ENCODE measurements at places on chromosomes 1 and 21. TPM values are rescaled to one million over a fixed set of nuclear protein-coding genes. Genes with fewer than 3 reads are reported as not detected.

Gene CD247
- not detected for total RNA-seq

DNA sequence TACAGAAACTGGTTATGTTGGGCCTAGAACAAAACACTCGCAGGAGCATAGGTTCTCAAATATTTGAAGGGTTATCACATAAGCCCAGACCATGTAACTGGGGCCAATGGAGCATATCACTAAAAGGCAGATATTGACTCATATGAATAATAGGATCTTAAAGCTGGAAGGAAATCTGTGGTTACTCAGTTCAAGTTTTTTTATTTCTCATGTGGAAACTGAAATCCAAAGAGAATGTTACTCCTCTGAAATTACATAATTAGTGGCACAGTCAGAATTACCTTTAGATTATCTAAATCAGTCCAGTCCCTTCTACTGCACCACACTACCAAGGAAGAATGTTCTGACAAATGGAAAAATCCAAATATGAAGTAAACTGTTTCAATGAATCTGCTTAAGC, 12.0 kb downstream of the SLAMF8 start:
- H3K4me3 ChIP-seq = no peak overlapping the region
- H3K27ac ChIP-seq = no peak overlapping the region
- H3K36me3 ChIP-seq = no peaks in the 10 kb centered on the region
- no peaks in the 10 kb centered on the region for H3K27me3 ChIP-seq
- DNase-seq = no peak

DNA sequence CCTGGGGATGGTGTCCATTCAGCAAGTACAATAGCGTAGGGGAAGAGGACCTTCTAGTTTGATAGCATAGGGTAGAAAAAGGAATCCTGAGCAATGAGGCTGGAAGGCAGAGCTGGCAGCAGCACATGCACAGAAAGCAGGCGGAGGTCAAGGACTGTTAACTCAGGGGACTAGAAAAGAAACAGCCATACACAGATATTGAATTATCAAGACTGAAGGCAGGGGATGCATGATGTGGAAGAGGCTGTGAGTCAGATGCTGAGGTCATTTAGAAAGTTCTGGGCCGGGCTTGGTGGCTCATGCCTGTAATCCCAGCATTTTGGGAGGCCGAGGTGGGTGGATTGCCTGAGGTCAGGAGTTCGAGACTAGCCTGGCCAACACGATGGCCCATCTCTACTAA, 65.6 kb downstream of the OPTC start:
- H3K27me3 ChIP-seq = no peaks in the 10 kb centered on the region
- no peaks in the 10 kb centered on the region for H3K36me3 ChIP-seq
- no peak for DNase-seq
- H3K4me1 ChIP-seq = peaks cover 56% of the 10 kb centered on the region
- peak overlapping the region; percentile 97 for H3K27ac ChIP-seq

Gene NPR1
- 0.16 TPM for total RNA-seq

GRCh38 chr1:61081686-61082310, 563 bp upstream of the NFIA start:
- peak overlapping the region; percentile 96 for H3K27ac ChIP-seq
- peak overlapping the region; percentile 79 for H3K4me3 ChIP-seq
- no peaks in the 10 kb centered on the region for H3K27me3 ChIP-seq
- H3K36me3 ChIP-seq = no peaks in the 10 kb centered on the region
- no peak for DNase-seq

GRCh38 chr1:59417406-59417805, 120.5 kb downstream of the FGGY start:
- no peaks in the 10 kb centered on the region for H3K4me1 ChIP-seq
- H3K27me3 ChIP-seq = no peaks in the 10 kb centered on the region
- H3K4me3 ChIP-seq = no peak overlapping the region
- H3K36me3 ChIP-seq = no peaks in the 10 kb centered on the region
- no peak for DNase-seq

GRCh38 chr1:107450899-107451664, 310.2 kb downstream of the NTNG1 start:
- H3K27me3 ChIP-seq = no peaks in the 10 kb centered on the region
- DNase-seq = no peak
- H3K36me3 ChIP-seq = no peaks in the 10 kb centered on the region
- no peak overlapping the region for H3K4me3 ChIP-seq
- no peaks in the 10 kb centered on the region for H3K4me1 ChIP-seq

Gene GJA9
- total RNA-seq = not detected

DNA sequence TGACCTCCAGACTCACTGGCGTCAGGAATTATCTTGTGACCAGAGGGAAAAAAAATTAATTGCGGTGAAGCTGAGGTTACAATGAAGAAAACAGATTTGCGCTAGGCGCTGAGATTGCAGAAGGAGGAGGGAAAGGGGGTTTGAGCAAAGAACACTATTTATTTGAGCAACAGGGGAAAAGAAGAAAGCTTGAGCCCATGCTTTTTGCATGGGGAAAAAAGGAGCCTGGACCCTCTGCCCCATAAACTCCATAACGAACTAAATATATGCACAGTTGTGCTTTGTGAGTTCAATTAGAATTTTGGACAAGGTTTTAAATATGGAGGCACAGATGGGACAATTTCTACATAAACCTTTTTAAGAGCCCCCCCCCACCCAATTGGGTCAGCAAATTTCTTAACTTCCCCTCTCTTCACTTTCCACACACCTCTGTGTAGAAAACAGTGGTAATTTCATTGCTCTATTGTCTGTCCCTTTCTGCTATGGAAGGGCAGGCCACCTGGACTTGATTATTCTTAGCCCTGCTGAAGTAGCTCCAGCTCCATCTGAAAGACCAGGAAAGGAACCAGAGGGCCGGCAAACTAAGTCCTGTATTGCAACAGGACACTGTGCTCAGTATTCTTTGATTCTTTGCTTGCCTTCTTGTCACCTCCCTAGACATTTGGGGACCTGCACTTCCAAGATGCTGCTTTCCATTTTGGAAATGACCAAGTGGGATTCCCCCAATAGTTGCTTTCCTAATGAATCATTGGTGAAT, 862 bp upstream of the ID3 start:
- peaks cover 4% of the 10 kb centered on the region for H3K36me3 ChIP-seq
- H3K27me3 ChIP-seq = no peaks in the 10 kb centered on the region
- H3K4me1 ChIP-seq = peaks cover 87% of the 10 kb centered on the region
- peak overlapping the region; percentile 97 for H3K27ac ChIP-seq

Gene IRF6
- total RNA-seq = 0.13 TPM

Gene OVAAL
- not detected for total RNA-seq

DNA sequence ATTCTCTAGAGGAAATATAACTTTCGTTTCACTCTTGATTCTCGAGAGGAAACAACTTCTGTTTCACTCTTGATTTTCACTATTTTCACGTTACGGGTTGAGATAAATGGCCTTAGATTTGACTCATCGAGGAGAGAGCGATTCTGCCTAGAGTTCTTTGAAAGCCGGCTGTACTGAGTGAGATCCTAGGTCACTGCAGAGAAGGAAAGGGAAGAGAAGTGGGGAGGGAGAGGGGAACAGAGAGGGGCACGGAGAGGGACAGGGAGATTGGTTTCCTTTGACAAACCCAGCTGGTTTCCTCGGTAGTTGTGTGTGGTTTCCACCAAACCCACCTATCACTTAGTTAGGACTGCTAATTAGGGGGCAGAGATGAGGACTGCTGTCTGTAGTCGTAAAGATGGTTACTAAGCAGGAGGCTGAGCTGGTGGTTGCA, 21.6 kb upstream of the GPR137B start:
- H3K27ac ChIP-seq = no peak overlapping the region
- peaks cover 13% of the 10 kb centered on the region for H3K4me1 ChIP-seq
- no peak for DNase-seq
- no peaks in the 10 kb centered on the region for H3K36me3 ChIP-seq

- no peak overlapping the region for H3K4me3 ChIP-seq
- no peak for DNase-seq
- H3K36me3 ChIP-seq = peaks cover 18% of the 10 kb centered on the region
- no peaks in the 10 kb centered on the region for H3K27me3 ChIP-seq
Observed at GRCh38 chr1:78652019-78652560, 2.5 kb downstream of the IFI44 start.

Measured in osteocyte (in vitro differentiated cells).